ENCODE measurements at places on chromosomes 6 and 20.
A peak's percentile ranks its signal among the peaks of the same experiment; 100 is the strongest.

- no peak for DNase-seq
Observed at GRCh38 chr20:45976086-45976485, 4.1 kb upstream of the ZNF335 start.

DNA sequence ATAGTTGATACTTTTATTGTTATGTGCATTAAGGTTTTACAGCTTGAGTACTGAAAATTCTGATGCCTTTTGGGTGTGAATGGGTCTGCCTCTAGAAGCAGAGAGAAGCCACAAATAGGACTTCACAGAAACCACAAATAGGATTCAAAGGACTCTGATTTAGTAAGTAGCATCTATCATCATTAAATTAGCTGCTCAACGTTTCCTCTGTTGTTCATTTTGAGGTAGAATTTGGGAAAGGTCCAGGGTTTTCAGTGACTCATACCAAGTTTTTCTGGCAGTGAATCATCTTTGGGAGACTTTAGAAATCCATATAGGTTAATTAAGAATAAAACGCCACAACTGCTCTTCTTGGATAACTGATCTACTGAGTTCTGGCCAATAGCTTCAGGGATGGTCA is 105.1 kb downstream of the PHF3 start:
- DNase-seq = no peak

DNA sequence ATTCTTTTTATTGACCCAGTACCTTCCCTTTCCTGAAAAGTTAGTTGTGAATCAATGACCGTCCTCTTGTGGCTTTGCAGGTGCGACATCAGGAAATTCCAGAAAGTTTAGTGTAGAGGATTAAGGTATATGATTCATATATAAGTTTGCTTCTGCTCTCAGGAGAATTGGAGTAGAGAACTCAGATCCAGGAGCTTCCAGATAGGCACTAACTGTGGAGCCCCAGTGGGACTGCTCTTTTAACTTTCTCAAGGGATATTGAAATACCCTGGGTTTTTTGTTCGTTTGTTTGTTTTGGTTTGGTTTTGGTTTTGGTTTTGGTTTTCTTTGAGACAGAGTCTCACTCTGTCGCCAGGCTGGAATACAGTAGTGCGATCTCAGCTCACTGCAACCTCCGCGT is 9.5 kb downstream of the TAAR2 start:
- DNase-seq = no peak

GRCh38 chr6:156599366-156599765 is 177.8 kb upstream of the ARID1B start:
- DNase-seq = peak; percentile 48

DNA sequence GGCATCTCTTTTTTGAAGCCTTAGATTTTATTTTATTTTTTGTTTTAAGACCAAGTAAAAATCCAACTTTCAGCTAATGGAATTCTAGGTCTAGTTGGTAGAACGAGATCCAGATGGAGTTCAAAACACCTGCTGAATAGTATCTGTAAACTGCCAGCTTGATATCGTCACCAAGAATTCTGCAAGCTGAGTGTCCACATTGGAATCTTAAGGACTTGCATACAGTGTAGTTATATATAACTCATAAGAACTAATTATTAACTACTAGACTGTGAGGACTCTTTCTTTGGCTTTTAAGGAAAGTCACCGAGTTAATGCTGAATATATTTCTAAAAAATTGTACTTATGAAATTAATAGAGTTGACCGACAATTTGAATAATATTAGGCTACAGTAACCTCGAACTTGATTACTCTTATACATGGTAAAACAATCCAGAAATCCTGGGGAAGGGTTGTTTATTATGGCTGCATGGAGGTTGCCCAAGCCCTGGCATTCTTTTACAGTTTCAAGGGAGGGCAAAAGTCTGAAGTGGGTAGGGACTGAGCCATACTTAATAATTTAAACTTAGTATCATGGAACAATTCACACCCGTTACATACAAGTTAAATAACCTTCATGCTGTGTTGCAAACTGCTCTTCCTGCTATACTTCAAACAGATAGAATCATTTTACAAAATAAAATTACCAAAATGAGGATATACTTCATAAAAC is 553.9 kb downstream of the PTPRT start:
- DNase-seq = no peak

- no peak for DNase-seq
Observed at GRCh38 chr6:131727868-131728267, 17.1 kb upstream of the CTAGE9 start.

DNA sequence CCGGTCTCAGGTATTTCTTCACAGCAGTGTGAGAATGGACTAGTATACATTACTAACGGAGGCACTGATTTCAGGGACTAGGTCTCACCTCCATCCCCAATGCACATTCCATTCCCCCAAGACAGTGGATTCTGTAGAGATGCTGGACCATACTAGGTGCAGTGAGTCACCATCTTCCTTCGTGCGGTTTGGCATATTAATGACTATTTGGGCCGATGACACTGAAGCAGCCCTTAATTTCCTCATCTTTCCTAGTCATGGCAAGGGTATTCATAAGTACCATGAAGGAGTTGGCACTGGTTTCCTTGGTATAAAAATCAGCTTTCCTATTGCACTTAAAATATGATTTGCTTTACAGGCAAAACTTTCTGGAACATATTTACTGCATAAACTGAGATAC is 121.4 kb upstream of the TRAF3IP2 start:
- DNase-seq = no peak

- DNase-seq = no peak
Observed at GRCh38 chr6:16819752-16820151, 58.5 kb upstream of the ATXN1 start.

- no peak for DNase-seq
Observed at GRCh38 chr6:153958860-153959259, 80.2 kb upstream of the OPRM1 start.

DNA sequence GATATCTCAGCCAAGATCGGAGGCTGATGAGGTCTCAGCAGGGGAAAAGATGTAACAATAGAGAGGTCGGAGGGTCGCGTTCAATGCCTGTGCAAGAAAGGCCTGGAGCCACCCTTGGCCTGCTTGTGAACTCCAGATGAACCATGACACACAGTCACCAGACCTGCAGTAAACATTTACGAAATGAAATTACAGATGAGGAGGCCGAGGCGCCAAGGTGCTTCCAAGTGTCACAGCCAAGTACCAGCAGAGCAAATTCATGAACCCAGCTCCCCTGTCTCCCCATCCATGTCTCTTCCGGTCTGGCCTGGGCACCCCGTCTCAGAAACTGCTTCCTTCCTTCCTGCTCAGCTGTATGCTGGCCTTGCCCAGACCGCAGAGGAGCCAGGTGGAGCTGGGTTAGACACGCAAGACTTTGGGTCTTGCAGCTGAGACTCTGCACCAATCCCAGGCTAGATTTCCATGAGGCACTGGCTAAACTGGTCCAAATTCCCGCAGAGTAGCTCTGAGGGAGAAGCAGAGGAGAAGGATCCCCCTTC is 48.1 kb downstream of the CHMP4B start:
- DNase-seq = no peak

DNA sequence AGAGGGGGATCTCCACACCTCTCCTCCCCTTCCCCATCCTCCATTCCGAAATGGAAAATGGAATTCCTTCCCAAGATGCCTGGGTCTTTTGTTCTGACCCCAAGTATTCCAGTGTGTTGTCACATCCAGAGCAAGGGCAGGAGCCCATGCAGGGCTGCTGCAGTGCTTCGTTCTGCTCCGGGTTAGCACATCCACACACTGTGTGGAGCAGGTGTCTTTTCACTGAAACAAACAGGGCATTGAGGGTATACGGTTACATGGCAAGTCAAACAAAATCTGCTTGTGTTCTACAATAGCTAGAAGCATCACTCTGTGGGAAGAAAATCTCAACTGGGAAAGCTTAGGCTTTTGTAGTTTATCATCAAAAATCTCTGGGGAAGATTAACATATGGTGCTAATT is 56.9 kb downstream of the LYRM2 start:
- DNase-seq = no peak

- DNase-seq = no peak
Observed at GRCh38 chr20:37762716-37763485, 69.1 kb downstream of the CTNNBL1 start.

GRCh38 chr20:62301111-62301668 is 1.6 kb upstream of the ADRM1 start:
- no peak for DNase-seq

- DNase-seq = no peak
Observed at GRCh38 chr6:136503303-136504029, 46.8 kb downstream of the MAP7 start.

DNA sequence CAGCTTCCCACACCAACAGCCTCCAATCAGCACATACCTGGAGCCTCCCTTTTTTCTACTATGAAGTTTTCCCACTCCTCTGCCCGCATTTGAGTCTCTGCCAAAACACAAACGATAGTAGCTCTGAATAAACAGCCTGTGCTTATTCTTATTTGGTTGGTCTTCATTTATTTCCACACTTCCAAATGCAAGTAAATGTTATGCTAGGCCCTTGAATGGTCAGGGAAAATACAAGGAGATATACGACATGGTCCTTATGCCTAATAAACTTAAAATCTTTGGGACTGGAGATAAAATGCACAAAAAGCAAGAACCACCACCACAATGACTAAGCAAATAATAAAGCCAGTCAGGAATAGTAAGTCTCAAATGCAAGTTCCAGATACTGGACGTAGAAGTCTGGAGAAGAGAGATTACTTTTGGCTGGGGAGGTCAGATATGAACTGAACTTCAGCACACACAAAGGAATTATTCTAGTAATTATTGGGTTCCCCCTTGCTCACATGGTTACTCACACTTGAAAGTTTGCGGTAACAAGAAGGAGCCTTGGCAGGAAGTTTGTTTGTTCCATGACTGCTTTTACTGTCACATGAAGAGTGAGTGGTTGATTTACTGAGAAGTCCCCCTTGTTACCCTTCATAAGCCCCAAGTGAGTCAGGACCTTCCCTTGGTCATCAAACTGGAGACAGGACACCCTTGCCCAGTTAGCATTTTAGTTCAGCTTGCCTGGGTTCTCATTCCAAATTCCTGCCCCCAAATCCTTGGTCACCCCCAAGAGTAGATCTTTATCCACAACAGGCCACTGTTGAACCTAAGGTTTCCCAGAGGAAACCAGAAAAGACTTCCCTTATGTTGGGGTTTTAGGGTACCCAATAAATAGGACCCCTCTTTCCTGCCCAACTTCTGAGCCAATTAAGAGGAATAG is 511.2 kb upstream of the JARID2 start:
- no peak for DNase-seq

GRCh38 chr20:25252230-25252651 is 4.4 kb downstream of the PYGB start:
- DNase-seq = peak; percentile 12

DNA sequence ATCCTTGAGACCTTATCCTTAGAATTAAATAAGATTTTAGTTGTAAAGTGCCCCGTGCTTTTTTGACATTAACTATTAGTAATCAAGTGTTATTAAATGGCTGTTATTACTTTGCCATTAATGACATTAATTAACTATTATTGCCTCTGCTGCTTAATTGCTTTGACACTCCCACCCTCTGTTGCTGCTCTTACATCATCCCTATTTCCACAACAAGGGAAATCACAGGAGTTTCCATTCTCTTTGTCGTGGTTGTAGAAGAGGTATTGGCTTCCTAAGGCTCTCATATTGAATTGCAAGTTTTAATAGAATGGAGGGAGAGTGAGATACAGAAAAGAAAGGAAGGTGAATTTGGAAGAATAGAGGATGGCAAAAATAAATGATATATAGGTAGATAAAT is 545.8 kb downstream of the MMUT start:
- DNase-seq = no peak

DNA sequence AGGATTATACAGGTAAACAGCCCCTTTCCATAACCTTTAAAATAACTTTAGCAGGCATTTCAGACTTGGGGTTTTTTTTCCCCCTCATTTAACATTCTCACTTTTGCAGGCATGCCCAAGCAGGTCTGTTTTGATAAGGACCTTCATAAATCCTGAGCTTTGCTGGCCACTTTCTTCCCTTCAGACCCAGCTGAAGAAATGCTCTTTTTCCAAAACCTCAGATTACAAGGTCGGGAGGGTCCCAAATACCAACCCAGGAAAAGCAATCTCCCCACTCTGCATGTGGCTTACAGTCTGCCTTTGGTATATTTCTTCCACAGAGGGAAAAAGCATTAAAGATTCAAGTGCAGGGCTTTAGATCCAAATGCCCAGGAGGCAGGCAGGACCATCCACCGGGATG is 6.8 kb downstream of the NFATC2 start:
- DNase-seq = no peak

- peak; percentile 2 for DNase-seq
Observed at GRCh38 chr6:158713469-158713868, 63.6 kb downstream of the SYTL3 start.

DNA sequence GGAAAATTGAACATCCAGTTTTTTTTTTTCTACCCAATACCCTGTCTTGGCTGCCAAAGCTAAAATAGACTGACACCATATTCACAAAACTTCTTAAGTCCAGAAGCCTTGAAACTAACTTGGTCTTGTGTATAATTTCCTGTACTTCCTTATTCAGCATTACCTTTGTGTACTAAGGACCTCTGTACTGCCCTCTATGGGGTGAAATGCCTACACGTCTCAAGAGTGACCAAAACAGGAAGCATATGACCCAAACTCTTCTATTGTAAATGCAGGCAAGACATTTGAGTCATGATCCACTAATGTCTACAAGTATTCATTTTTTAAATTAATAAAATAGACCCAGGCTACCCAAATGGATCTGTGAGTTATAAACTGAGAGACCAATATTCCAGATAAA is 50.4 kb downstream of the HMGCLL1 start:
- DNase-seq = peak; percentile 18

GRCh38 chr20:20473657-20474056 is 105.8 kb downstream of the INSM1 start:
- DNase-seq = no peak

DNA sequence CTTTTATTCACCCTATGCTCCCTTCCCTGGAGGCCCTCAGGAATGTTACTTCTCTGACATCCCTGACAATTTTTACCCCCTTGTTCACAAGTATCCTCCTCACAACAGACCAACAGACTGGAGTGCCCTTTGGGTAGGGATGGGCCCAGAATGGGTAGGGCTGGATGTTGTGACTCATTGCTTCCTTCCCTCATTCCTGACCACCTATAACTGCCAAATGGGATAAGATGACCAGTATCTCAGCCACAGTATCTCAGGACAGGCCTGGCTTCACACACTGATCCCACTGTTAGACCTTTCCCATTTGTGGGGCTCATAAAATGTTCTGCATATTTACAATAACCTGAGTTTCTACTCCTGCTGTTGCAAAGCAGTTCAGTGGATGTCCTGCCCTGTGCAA is 223.0 kb upstream of the LRFN2 start:
- DNase-seq = no peak

DNA sequence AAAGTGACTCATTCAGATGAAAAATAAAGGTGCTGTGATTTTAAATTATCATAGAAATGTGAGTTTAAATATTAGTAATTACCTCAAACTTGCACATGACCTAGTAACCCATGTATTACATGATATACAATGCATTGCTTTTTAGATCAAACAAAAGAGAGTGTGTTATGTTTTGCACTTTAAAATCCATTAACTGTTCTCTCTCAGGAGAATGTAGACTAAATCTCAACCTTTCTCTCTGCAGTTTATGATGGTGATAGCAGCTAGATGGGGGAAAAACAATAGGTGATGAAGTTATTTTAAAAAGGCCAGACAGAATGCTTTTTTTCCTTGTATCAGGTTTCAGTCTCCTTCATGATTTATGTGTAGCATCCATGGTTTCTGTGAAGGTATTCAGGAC is 404.4 kb upstream of the RNF217 start:
- no peak for DNase-seq

Data from testis (tissue), 5 donors.